ENCODE measurements at places on chromosomes 12 and 14. TPM values are rescaled to one million over a fixed set of nuclear protein-coding genes. Genes with fewer than 3 reads are reported as not detected.

GRCh38 chr12:83465632-83466031 lies 778.9 kb downstream of the TMTC2 start:
- no peak for DNase-seq

- no peak for DNase-seq
Observed at GRCh38 chr12:101889211-101889752, 11.9 kb downstream of the DRAM1 start.

DNA sequence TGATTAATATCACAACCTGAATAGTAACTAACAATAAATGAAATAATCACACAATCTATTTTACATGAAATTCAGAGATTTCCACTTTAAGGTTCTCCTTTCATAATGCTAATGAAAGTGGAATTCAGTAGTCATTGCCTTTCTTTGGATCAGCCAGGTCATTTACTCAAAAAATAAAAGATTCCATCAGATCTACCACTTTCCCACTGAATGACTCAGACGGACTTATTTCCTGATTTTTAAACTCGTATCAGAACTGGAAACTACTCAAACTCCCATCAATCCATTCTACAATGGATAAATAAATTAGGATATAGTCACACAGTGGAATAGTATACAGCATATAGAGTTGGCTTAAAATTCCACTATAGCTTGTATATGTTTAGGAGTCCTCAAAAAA lies 237.1 kb downstream of the MED13L start:
- no peak for DNase-seq

DNA sequence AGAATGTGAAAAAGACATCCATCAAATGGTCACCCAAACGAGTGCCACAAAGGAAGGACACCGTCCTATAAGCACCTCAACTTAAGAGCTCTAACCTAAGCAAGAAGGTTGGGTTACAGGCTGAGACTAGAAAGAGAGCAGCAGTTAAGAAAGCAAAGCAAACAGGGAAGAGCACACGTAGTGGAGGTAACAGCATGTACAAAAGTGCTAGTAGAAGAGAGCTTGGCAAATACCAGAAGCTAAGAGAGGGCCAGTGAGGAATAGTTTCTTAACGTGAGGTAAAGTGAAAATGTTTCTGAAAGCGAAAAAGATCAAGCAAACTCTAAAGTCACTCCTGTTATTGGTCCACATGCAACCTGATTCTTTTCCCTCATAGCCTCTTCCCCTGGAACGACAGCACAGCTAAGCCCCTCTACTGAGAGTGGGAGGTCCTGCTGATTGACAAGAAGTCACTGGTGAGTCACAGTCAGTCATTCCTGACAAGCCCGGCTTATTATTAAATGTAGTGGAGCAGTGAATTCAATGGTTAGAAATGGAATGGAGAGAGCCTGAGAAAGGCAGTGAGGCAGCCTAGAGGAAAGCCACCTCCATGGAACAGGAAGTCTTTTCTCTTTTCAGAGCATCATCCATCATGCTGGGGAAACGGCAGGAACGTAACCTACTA lies 204.4 kb downstream of the SLC25A21 start:
- no peak for DNase-seq

- no peak for DNase-seq
Observed at GRCh38 chr14:43161477-43161876, 1345.6 kb downstream of the FSCB start.

DNA sequence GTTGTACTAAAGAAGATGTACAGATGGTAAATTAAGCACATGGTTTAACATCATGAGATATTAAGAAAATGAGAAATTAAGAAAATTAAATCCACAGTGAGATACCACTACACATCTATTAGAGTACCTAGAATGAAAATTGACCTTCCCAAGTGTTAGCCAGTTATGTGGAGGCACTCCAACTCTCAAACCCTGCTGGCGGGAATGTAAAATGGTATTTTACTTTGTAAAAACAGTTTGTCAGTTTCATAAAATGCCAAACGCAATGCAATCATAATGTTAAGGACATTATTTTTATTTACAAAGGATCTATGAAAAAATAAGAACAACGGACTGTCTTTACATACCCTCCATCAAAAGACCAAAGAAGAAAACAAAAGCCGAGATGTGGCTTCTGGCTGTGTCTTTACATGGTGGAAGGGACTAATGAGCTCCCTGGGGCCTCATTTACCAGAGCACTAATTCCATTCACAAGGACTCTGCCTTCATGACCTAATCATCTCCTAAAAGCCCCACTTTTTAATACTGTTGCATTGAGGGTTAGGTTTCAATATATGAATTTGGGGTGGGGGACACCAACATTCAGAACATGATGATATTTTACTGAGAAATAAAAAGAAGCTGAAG lies 1178.7 kb downstream of the AACS start:
- DNase-seq, result no peak

DNA sequence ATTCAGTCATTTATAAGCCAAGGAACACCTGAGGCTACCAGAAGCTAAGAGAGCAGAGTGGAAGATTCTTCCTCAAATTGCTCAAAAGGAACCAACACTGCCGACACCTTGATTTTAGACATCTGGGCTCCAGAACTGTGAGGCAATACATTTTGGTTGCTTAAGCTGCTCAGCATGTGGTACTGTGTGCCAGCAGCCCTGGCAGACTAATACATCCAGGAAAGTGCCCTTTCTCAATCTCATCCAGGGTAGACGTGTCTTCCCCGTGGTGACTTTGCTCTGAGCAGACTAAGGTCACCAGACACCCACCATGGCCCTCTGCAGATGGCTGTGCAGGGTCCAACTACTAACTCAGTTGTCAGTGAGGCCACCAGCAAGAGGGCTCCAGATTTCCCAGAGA lies 122.8 kb downstream of the VRK1 start:
- no peak for DNase-seq

- peak; percentile 50 for DNase-seq
Observed at GRCh38 chr12:76687981-76688380, 75.9 kb upstream of the ZDHHC17 start.

DNA sequence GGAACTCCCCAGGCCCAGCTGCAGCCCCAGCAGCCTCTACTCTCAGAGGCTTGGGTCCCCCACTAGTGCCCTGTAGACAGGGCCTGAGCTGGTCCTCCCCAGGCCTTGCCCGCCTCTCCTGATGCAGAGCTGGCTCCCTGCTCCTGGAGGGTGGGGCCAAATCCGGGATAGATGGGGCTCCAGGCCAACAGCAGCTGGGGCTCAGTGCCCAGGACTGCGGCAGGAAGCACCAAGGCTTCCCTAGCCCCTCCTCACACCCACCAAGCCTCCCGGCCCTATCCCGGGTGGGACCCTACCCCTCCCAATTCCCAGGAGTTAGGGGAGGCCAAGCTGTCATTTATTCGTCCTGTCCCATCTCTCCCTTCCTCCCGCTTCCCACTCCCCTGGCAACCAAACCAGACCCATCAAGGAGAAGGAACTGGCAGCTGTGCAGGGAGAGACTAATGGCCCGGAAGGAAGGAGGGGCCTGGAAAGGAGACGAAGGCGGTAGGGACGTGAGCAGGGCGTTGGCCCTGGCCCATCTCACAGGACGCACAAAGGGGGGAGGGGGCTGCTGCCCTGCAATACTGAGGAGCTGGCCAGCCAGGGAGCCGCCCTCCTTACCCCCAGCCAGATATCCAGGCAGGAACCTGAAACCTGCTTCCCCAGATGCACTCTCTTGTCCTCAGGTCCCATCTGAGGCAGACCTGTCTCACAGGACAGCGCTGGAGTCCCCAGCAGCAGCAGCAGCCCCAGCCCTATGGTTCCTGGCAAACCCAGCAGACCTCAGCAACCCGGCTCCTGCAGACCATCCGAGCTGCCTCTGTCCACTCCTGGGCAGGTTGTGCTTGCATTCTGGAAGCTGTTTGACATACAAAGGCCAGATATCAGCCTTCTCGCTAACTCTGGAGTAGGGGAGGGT lies 1.6 kb upstream of the PRPH start:
- DNase-seq, result no peak

GRCh38 chr12:26334621-26335124 lies 139.3 kb downstream of the SSPN start:
- no peak for DNase-seq

DNA sequence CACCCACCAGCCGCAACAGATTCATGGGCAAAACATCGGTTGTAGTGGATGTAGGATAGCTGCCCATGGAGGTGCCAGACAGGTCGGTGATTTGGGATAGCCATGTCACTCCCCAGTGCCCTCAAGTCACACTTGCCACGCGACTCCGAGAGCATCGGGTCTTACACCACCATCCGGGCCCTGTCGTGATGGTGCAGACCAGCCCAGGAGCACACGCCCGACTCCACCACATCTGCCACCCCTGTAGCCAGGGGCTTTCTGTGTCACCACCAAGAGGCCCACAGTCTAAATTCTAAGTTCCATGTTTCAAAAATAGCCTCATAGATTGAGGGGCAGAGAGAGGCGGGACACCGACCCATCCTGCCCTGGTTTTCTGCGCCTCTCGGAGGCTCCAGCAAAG lies 18.0 kb downstream of the FOXN4 start:
- no peak for DNase-seq

- DNase-seq, result peak; percentile 36
Observed at GRCh38 chr12:57483466-57483865, 3.8 kb upstream of the ARHGAP9 start.

DNA sequence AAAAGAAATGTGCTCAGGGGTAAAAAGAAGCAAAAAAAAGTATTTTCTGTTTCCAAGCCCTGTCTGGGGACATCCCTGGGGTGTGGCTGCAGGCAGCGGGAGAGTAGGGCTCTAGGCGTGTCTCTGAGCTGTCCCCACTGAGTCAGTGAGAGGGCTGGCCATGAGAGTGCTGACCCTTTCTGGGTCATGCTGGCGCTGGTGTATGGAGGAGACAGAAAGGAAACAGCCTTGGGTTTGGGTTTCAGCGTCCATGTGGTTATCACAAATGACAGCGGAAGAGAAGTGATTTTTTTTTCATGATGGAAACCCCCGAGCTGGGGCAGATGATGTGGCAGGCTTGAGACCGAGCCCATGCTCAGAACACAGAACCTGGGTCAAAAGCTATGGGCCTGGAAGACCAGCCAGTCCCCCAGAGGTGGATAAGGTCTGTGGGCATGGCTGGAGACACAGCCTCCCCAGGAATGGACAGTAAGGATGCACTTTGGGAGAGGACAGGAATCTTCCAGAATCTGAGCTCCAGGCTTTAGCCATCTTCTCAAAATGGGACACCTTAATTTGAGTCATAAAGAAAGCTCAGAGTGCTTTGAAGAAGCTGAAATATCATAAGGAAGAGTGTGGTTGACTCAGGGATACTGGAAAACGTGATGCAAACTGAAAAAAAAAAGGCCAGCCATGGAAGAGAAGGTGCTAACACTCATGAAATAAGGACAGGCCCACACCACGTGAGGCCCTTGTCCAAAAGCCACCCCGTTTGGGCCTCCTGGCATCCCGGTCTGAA lies 36.2 kb downstream of the SYNE3 start:
- peak; percentile 71 for DNase-seq

DNA sequence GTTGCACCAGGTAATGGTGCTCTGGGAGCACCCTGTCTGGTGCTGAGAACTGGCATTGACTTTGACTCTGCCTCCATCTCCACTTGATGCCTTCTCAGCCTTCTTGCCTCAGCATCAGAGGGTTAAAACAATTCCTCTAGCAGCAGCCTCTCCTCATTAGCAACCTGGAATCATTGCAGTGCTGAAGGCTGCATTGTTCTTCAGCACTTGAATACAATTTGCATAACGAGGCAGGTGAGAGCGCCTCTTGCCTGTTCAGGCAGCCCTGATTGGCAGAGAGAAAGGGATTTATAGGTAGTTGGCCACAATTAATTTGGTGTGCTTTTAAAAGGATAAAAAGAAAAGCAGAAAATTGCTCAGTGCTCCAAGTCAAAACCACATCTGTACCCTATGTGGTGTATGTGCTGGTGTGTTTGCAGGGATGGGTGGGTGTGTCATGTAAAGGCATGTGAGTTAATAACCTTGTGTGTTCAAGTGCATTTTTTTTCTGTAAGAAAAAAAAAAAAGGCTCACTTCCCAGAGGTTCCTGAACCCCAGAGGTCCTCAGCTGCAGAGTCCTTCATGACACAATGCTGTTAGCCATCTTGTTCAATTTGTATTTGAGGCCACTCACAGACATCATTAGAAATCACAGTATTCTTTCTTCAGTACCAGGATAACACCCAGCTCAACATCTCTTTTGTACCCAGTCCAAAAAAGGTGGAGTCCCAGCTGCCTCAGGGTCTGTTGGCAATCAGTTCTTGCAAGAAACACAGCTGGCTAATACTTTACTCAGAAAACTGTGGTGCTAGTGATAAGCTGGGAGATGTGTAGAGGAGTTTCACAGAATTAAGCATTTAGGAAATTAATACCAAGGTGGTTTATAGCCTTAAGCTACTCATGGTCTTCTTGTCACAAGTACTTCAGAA lies 385.6 kb downstream of the GRIN2B start:
- DNase-seq, result no peak

DNA sequence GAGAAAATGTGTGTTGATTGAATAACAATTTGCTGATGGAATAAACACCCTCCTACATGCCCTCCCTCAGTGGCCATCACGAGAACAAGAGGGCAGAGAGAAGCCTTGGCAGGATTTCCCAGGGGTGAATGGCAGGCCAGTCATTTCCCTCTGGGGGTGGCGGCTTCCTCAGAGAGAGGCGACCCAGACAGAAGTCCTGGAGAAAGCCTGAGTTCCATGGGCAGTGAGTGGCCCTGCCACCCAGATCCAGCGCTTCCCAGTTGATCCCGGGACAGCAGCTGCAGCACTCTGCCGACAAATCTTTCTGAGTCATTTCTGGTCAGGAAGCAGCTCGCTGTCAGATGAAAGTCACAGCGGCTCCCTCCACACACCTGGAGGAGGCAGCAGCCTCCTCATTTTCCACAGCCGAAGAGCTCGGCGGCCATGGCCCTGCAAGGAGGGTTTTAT lies 123.0 kb downstream of the SCARB1 start:
- peak; percentile 51 for DNase-seq

- DNase-seq, result no peak
Observed at GRCh38 chr14:31660191-31660590, 99.0 kb downstream of the NUBPL start.

GRCh38 chr12:56935752-56936151 lies 1.5 kb upstream of the SDR9C7 start:
- no peak for DNase-seq

DNA sequence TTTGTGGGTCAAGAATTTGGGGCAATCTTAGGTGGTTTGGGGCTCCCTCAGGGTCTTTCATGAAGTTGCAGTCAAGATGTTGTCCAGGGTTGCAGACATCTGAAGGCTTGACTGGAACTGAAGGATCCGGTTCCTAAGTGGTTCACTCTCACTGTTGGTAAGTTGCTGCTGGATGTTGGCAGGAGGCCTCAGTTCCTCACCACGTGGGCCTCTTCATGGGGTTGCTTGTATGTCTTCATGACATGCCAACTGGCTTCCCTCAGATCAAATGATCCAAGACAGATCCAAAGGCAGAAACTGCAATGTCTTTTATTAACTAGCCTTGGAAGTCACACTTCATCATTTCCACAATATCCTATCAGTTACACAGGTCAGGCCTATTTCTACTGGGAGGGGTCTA lies 49.2 kb downstream of the ARF6 start:
- DNase-seq, result no peak

- DNase-seq, result peak; percentile 56
Observed at GRCh38 chr12:87678453-87678852, 350.7 kb downstream of the C12orf50 start.

GRCh38 chr14:104435147-104436046 lies 144.2 kb upstream of the C14orf180 start:
- DNase-seq, result no peak

The PRB4 gene
- not detected for total RNA-seq

The MYH7 gene
- not detected for total RNA-seq

The SOAT2 gene
- not detected for total RNA-seq

The SYT1 gene
- 3.9 TPM for total RNA-seq

The TPH2 gene
- total RNA-seq, result not detected

The NYNRIN gene
- total RNA-seq, result 11.6 TPM

The TMPRSS12 gene
- total RNA-seq, result not detected

The FBXO21 gene
- total RNA-seq, result 48.4 TPM

The PROX2 gene
- total RNA-seq, result under 0.01 TPM
